Natural killer cell treated with Interleukin-12 subunit alpha and Interleukin-12 subunit beta and Interleukin-15 and Interleukin-18, amount 100 ng/mL, for 72 hours (primary cell): ENCODE measurements at places on chromosomes 3 and 15.
A peak's percentile ranks its signal among the peaks of the same experiment; 100 is the strongest.

DNA sequence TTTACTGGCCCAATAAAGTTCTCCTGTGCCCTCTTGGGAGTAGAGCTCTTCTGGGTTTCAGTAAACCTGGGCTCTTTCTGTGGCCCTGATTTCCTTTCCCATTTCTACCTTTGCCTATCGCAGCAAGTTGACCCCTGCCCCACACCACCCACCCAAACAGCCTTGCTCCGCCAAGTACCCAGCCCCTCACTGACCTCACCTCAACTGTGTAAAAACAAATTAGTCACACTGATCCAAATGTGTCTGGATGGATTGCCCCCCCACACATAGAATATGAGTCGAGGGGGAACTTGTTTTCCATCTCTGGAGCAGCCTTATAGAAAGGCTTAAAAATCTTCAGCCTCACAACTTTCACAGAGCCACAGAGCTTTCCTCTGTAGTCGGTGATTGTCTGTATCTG, 28.6 kb upstream of the VEPH1 start:
- no peak for DNase-seq
- H3K27me3 ChIP-seq, result no peaks in the 10 kb centered on the region
- H3K36me3 ChIP-seq, result no peaks in the 10 kb centered on the region
- no peak overlapping the region for H3K27ac ChIP-seq

GRCh38 chr3:43689766-43690399, 855 bp upstream of the ABHD5 start:
- H3K27me3 ChIP-seq, result no peaks in the 10 kb centered on the region
- peaks cover 41% of the 10 kb centered on the region for H3K4me1 ChIP-seq
- no peak for DNase-seq
- H3K4me3 ChIP-seq, result peak overlapping the region; percentile 88
- peaks cover 7% of the 10 kb centered on the region for H3K36me3 ChIP-seq

- DNase-seq, result no peak
- H3K27me3 ChIP-seq, result no peaks in the 10 kb centered on the region
- no peaks in the 10 kb centered on the region for H3K36me3 ChIP-seq
- no peaks in the 10 kb centered on the region for H3K4me1 ChIP-seq
- no peak overlapping the region for H3K4me3 ChIP-seq
Observed at GRCh38 chr3:41693799-41694198, 268.1 kb downstream of the ULK4 start.

DNA sequence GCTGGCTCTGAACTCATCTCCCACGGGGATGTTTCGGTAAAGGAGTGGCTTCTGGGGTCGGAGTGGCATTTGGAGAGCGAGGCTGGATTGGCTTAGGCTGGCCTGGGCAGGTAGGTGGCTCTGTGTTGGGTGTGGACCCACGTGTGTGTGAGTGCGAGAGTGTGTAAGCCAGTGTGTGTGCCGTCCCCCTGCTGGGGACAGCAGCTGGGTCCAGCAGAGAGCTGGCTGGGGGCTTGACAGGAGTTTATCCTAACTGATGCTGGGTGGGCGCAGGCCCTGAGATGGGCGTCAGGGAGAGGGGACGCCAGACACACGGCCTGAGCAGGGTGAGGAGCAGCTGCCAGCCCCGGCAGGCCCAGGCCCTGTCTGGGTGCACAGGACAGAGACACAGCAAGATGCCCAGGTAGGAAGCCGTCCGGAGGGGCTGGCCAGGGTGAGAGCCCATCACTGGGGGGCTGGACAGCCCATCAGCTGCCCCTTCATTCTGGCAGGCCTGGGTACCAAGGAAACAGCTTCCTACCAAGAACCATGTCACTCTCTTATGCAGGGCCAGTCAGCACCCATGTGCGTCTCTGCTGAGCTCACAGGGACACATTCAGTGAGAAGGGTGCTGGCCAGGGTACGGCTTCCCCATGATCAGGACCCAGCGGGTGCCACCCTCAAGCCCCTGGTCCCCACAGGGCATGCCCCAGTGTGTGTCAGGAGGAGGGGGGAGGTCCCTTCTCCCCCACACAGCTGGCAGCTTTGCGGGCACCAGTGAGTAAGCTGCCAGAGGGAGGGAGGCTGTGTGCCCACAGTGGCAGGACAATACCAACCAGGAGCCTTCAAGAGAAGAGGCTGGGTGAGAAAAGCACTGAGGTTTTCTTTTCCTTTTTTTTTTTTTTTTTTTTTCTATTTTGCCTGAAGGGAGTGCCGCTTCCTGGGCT, 1.1 kb downstream of the PAK6 start:
- peaks cover 12% of the 10 kb centered on the region for H3K27me3 ChIP-seq
- H3K36me3 ChIP-seq, result no peaks in the 10 kb centered on the region
- no peak overlapping the region for H3K27ac ChIP-seq

- peaks cover 23% of the 10 kb centered on the region for H3K36me3 ChIP-seq
- DNase-seq, result no peak
- H3K27me3 ChIP-seq, result no peaks in the 10 kb centered on the region
Observed at GRCh38 chr3:160440687-160441086, 8.9 kb downstream of the TRIM59 start.

DNA sequence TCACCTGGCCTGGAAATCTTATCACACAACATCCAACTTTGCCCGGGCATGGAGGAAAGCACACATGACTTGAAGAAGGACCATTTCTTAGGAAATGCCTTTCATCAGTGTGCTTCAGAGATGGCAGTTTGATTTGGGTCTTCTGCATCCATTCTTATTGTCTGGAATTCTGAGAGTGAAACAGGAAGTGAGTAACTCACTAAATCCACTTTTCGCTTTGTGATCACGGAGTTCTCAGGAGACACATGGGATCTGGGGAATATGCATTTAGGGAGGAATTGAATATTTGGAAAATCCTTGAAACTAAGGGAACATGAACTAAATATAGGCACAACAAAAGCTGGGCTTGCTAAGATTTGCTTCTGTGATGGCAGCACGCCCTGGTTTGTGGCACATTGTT, 212.5 kb upstream of the FEZF2 start:
- H3K4me1 ChIP-seq, result no peaks in the 10 kb centered on the region
- no peak for DNase-seq
- H3K27ac ChIP-seq, result no peak overlapping the region
- no peak overlapping the region for H3K4me3 ChIP-seq

GRCh38 chr3:1775321-1775720, 323.3 kb upstream of the CNTN4 start:
- H3K36me3 ChIP-seq, result no peaks in the 10 kb centered on the region
- H3K27ac ChIP-seq, result no peak overlapping the region
- H3K27me3 ChIP-seq, result no peaks in the 10 kb centered on the region

DNA sequence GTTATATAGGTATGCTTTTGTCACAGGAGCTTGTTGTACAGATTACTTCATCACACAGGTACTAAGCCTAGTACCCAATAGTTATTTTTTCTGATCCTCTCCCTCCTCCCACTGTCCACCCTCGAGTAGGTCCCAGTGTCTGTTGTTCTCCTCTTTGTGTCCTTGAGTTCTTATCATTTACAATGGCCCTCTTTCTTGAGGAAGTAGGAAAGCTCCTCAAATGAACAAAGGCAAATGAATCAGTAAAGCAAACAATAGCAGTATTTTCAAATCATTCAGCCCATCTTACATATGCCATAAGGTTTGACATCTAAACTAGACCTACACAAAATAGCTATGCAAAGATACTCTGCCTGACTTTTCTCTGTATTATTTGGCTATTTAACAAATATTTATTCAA, 211.5 kb downstream of the CDIN1 start:
- H3K4me3 ChIP-seq, result no peak overlapping the region
- H3K27ac ChIP-seq, result no peak overlapping the region
- DNase-seq, result no peak
- H3K27me3 ChIP-seq, result no peaks in the 10 kb centered on the region
- peaks cover 9% of the 10 kb centered on the region for H3K36me3 ChIP-seq

DNA sequence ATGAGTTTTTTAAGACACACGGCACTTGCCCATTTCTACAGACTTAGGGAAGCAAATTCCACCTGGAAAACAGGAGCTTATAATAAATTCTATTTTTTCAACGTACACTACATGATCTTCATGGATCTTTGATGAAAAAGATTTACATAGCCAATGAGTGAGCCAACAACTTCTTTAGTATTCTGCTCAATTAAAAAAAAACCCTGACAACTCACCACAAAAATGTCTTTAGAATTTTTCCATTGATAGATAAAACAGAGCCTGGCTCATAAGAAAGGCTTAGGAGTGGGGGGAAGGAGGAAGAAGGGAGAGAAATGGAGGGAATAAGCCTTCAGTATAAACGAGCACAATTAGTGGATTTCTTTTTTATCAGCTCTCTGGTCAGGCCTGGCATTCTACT, 126.7 kb downstream of the ATP10A start:
- H3K4me1 ChIP-seq, result peaks cover 28% of the 10 kb centered on the region
- H3K4me3 ChIP-seq, result no peak overlapping the region
- no peaks in the 10 kb centered on the region for H3K36me3 ChIP-seq
- H3K27me3 ChIP-seq, result no peaks in the 10 kb centered on the region
- DNase-seq, result no peak

GRCh38 chr3:9298236-9298635, 48.8 kb upstream of the SRGAP3 start:
- H3K4me1 ChIP-seq, result peaks cover 3% of the 10 kb centered on the region
- no peak overlapping the region for H3K27ac ChIP-seq
- H3K36me3 ChIP-seq, result no peaks in the 10 kb centered on the region
- H3K4me3 ChIP-seq, result no peak overlapping the region

DNA sequence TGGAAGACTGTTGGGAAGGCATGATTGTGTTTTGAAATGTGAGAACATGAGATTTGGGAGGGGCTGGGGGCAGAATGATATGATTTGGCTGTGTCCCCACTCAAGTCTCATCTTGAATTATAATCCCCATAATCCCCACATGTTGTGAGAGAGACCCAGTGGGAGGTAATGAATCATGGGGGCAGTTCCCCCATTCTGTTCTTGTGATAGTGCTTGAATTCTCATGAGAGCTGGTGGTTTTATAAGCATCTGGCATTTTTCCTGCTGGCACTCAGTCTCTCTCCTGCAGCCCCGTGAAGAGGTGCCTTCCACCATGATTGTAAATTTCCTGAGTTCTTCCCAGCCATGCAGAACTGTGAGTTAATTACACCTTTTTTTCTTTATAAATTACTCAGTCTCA, 430.5 kb downstream of the OTOL1 start:
- no peaks in the 10 kb centered on the region for H3K4me1 ChIP-seq
- no peaks in the 10 kb centered on the region for H3K27me3 ChIP-seq
- no peak for DNase-seq
- H3K36me3 ChIP-seq, result no peaks in the 10 kb centered on the region
- H3K4me3 ChIP-seq, result no peak overlapping the region

- no peak overlapping the region for H3K27ac ChIP-seq
- no peak for DNase-seq
- no peaks in the 10 kb centered on the region for H3K4me1 ChIP-seq
- peaks cover 15% of the 10 kb centered on the region for H3K27me3 ChIP-seq
- no peak overlapping the region for H3K4me3 ChIP-seq
Observed at GRCh38 chr3:14726441-14726780, 51.5 kb downstream of the C3orf20 start.

DNA sequence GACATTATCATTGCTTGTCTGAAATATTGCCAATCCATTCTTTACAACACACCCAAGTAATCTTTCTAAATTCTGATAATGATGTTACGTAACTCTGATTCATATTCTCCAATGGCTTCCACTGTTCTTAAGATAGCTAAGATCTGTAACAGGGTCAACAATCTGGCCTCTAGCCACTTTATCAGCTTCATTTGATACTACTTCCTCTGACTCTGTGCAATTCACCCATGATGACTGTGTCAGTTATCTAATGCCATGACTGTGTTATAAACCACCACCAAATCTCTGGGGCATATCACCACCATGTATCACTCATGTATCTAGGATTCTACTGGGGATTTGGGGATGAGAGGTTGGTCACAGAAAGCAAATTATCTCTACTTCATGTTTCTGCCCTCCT, 44.0 kb downstream of the CD200 start:
- no peak for DNase-seq
- H3K4me1 ChIP-seq, result no peaks in the 10 kb centered on the region

DNA sequence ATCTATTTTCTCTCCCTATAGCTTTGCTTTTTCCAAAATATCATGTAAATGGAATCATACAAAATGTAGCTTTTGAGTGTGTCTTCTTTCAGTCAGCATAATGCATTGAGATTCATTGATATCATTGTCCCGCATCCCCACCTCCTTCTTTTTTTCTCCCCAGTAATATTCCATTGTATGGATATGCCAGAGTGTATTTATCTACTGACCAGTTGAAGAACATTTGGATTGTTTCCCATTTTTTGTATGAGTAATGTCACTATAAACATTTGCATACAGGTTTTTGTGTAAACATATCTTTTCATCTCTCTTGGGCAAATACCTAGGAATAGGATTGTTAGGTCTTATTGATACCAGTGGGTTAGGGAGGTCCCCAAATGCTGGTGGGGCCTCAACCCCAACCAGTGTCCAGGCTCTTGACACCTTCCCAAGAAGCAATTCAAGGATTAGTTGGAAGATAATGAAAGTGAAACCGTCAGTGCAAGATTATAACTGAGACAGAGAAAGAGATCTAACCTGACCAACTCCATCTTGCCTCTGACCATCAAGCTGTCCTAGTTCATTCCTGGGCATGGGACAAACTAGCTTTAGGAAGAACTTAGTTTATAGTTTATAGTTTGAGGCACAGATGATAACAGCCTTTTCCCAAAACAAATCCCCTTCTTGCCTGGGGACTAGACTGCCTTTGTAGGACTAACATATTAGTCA, 7.4 kb upstream of the SLC33A1 start:
- peak overlapping the region; percentile 81 for H3K27ac ChIP-seq
- peaks cover 2% of the 10 kb centered on the region for H3K27me3 ChIP-seq
- H3K36me3 ChIP-seq, result no peaks in the 10 kb centered on the region
- H3K4me1 ChIP-seq, result peaks cover 13% of the 10 kb centered on the region
- no peak for DNase-seq
- peak overlapping the region; percentile 38 for H3K4me3 ChIP-seq

DNA sequence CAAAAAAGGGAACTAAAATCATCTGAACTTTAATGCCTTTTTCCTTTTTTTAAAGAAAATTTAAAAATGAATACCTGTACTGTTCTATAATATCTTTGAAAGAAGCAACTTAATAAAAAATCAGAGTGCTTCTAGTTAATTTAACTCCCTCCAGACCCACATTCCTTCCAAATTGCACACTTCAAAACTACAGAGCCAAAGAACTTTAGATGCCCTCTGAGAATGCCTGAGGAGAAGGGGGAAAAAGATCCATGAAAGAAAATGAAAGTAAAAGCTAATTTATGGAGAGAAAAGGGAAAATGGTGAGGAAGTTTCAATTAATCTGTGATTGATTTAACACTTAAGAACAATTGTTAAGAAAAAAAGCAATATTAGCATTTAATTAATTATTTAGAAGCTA, 1141.6 kb downstream of the IGSF11 start:
- H3K4me1 ChIP-seq, result no peaks in the 10 kb centered on the region
- H3K27ac ChIP-seq, result no peak overlapping the region
- no peak overlapping the region for H3K4me3 ChIP-seq
- DNase-seq, result no peak
- H3K36me3 ChIP-seq, result no peaks in the 10 kb centered on the region

- H3K27me3 ChIP-seq, result peaks cover 19% of the 10 kb centered on the region
- H3K36me3 ChIP-seq, result no peaks in the 10 kb centered on the region
- no peak overlapping the region for H3K27ac ChIP-seq
- no peak overlapping the region for H3K4me3 ChIP-seq
- DNase-seq, result no peak
- H3K4me1 ChIP-seq, result no peaks in the 10 kb centered on the region
Observed at GRCh38 chr3:37730383-37730782, 131.3 kb upstream of the CTDSPL start.
